Right ventricle myocardium inferior (tissue), 1 donor: ENCODE measurements at places on chromosomes 1 and 21. TPM values are rescaled to one million over a fixed set of nuclear protein-coding genes. Genes with fewer than 3 reads are reported as not detected.

GRCh38 chr1:75085931-75086330 lies 48.3 kb upstream of the LHX8 start:
- no peak for DNase-seq

DNA sequence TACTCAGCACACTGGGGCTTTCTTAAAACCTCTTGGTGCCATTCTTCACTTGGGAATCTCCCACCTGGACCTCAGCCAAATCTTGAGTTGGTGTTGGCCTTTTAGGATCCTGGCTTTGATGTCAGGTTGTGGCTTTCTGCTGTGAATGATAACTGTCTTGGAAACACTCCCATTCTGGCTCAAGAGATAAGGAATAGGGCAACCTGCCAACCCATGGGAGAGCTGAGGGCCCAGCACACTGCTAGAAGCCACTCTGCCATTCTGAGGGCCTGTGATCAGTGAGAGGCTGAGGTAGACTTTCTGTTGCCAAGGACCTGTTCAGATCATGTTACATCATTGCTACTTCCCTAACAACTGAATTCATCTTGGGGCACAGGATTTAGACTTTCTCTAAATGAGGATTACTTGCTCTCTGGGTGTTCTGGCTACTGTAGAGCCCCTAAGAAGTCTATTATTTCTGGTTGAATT lies 45.8 kb downstream of the TTC39A start:
- no peak for DNase-seq

- no peak for DNase-seq
Measured at GRCh38 chr1:45395582-45395981, 55.3 kb upstream of the MUTYH start.

DNA sequence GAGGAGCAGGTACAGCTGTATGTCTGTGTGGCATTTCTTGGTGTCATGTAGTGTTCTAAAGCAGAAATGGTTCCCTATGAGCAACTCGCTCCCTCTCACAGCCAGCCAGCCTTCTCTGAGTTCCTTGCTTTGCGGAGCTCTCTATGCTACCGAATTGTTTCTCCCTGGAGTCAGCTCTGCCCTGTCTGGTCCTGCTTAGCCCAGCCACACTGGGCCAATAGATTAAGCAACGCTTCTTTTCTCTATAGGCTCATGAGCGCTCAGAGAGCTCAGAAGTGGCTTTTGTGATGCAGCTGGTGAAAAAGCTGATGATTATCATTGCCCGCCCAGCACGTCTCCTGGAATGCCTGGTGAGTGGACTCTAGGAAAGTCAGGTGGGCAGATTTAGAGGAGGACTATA lies 113.1 kb downstream of the PIK3R3 start:
- no peak for DNase-seq

SLC27A3 gene
- total RNA-seq = 13.5 TPM

CYP4A22 gene
- not detected for total RNA-seq

ALPL gene
- 11.0 TPM for total RNA-seq

GRCh38 chr1:8925406-8925805 lies 20.3 kb upstream of the CA6 start:
- no peak for DNase-seq

MPL gene
- total RNA-seq = 0.73 TPM

DNA sequence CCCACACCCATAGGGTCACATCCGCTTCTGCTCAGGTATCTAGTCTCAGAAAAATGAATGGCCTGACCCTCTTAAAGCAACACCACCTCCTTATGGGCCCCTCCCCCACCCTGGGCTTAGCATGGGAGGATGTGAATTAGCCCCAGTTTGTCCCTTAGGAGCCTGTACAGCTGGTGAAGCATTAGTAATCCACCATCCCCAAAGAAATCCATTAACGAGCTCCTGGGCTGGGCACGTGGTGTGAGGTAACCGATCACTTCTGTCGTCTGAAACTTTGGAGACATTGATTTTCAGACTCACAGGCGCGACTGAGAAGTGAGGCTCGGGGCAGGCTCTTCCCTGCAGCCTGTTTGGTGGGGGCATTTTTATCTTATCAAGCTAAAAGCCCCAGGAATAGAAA lies 10.5 kb downstream of the RASSF5 start:
- no peak for DNase-seq

FNDC5 gene
- total RNA-seq = 139 TPM

- no peak for DNase-seq
Measured at GRCh38 chr1:183137782-183138181, 48.3 kb upstream of the LAMC2 start.

PLK3 gene
- total RNA-seq = 6.4 TPM

DNA sequence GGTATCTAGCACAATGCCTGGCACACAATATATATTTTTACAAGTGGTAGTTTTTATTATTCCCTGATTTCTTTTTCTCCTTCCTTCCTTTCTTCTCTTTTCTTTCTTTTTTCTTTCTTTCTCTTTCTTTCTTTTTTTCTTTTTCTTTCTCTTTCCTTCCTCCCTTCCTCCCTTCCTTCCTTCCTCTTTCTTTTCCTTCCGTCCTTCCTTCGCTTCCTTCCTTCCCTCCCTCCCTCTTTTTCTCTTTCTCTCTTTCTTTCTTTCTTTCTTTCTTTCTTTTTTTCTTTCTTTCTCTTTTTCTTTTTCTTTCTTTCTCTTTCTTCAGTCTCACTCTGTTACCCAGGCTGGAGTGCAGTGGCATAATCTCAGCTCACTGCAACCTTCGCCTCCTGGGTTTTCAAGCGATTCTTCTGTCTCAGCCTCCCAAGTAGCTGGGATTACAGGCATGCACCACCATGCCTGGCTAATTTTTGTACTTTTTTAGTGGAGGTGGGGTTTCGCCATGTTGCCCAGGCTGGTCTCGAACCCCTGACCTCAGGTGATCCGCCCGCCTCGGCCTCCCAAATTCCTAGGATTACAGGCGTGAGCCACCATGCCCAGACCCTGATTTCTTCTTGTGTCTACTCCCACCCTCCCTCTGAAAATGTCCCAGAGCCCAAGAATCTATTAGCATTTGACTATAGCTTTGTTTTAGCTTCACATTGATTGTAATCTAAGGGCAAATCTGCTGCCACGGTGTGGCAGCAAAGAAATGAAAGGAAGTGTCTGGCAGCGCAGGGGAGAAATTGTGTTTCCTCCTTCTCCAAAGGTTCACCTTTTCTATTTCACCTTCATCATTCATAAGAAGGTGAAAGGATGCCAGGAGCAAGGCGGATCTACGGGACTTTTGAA lies 19.9 kb upstream of the ABCB10 start:
- no peak for DNase-seq

GRCh38 chr1:156113282-156113950 lies 1.1 kb upstream of the LMNA start:
- DNase-seq = no peak

C1QB gene
- total RNA-seq = 165 TPM

GRCh38 chr1:99717005-99717404 lies 49.4 kb downstream of the FRRS1 start:
- no peak for DNase-seq

DNA sequence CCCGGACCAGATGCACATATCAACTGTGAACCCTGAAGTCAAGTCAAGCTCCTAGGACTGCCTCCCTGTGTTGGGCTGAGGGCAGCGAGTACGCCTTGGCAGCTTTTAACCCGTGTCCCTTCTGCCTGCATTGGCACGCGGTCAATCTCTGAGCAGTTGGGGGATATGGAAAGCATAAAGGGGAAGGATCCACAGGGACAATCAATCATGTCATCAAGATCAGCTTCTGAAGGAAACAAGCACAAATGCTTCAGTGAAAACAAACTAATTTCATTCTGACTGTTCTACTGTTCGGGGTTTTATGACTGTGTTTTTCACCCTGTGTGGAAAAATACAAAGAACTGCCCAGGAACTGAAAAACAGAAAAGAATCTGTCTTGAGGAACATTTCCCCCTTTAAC lies 106.2 kb downstream of the RUNX1 start:
- DNase-seq = no peak

ZC3H11A gene
- total RNA-seq = 54.4 TPM
